Right kidney (tissue), 9 donors: ENCODE measurements at places on chromosomes 5 and 9.

DNA sequence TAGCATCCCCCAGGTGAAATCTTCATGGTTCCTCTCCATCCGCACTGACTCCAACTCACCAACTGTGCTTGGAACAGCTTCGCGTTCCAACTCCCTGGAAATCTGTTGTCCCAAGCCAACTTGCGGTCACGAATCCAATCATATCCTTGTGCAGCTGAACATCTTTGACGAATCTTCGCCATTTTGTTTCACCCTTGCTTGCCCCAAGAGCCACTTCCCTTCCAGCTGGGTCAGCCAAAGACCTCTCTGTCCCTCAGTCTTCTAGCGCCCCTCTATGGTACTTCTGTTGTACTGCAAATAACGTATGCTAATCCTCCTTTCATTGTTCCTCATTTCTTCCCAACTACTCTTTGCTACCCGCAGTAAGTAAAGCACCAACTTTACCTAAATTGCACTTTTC is 61.0 kb upstream of the TARS1 start:
- no peak for DNase-seq

- no peak for DNase-seq
These were observed 4.5 kb downstream of the SLC36A1 start for GRCh38 chr5:151451626-151452520.

DNA sequence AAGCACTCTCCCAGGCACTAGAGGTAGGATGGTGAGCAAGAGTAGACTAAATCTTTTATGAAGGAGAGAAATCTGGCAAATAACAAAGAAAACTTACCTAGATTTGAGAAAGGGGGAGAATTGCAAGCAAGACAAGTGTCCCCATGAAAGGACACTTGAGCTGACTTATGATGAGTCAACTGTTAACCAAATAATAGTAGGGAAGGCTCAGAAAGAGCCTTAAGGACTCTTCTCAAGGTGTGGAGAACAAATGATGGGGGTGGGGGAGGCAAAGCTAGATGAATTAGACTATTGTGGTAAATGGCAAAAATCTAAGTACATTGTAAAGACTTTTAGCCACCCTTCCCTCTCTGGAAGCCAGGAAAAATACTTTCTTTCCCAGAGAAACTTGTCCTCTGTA is 77.6 kb upstream of the RASA1 start:
- DNase-seq: no peak

DNA sequence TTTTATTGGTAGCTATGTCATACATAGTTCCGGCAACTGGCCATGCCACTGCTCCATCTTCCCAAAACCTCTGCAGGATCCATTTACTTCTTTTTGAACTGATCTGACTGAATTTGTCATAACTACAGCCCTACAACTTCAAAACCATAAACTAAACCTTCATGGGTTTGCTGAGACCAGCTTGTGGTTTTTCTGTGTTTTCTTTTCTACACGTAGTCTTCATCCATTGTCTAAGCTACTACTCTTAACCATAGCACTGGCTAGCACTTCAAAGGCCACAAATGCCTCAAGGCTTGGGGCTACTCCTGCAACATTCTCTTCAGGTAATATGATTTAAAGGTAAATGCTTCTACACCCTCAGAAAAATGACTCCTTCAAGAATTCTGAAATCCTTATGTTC is 9.0 kb upstream of the KIF2A start:
- DNase-seq: no peak

- no peak for DNase-seq
These were observed 12.2 kb downstream of the SLC31A2 start for GRCh38 chr9:113163001-113163400.

DNA sequence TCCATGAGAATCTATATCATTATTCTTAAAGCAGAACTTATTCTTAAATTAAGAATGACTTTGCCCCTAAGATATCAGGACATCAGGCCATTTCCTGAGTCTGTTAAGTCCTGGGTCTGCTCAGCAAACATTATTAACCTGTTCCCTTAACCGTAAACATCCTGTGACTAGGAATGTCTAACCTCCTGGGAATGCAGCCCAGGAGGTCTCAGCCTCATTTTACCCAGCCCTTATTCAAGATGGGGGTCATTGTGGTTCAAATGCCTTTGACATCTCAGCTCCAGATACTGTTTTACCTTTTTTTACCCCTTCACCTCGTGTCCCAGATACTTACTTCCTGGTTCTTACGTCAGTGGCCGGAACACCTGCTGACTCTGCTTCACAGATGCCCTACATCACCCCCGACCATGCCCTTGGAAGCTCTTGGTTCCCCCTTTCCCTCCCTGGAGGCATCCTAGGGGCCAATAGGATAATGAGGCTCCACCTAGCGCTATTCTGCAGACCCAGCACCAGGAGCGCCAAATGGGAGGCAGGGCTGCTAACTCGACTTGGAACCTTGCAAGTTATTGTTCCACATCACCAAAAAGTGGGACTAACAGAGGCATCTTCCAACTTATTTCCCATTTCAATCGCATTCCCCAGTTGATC is 182.5 kb downstream of the MED10 start:
- DNase-seq: no peak

GRCh38 chr5:179168664-179169063 is 108.5 kb downstream of the ZNF354C start:
- DNase-seq: no peak

DNA sequence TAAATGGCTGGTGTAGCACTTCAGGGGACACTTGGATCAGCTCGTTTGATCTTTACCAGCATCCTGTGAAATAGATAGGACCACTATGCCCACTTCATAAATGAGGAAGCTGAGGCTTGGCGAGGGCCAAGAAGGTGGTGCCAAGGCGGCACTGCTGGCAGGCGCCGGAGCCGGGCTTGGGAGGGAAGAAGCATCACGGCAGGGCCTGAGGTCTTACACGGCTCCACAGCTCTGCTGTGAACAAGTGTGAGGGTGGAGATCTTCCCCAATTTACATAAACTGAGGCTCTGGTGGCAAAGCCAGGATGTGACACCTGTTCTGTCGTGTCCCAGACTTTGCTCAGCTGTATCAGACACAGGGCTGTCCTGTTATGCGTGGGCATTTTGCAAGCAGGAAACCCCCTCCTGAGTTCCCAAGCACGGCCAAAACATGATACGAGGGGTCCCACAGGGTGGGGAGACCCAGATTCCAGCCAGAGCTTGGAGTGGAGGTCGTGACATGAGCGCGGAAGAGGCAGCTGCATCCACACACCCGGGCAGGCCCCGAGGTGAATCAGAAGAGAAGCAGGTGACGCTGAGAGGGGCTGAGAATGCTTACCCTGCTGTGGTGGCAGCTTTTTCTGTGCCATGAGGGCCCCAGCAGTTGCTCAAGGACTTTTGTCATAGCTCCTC is 117.5 kb upstream of the BOD1 start:
- DNase-seq: no peak

DNA sequence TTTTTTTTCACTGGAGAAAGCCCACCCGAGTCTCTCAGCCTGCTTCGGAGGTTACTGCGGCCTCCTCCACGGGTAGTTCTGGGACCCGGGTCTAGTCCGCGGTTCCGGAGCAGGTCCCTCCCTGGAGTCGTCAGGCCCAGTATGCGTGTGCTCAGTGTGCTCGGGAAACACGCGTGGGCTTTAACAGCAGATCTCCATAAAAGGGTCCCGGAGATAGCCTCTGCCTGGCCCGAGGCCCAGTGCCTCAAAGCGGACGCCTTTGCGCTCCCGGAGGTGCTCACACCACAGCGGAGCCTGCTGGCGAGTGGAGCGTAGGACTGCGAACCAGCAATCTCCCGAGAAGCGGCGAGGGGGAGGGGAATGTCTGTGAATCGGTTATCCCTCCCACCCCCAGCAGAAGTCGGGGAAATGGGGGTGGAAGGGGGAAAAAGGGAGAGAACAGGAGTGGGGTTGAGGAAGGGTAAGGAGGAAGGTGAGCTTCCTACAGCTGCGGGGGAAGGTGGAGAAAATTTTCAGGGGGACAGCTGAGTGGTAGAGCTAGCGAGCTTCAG is 28.7 kb downstream of the CDKN2A start:
- DNase-seq: peak; percentile 49

DNA sequence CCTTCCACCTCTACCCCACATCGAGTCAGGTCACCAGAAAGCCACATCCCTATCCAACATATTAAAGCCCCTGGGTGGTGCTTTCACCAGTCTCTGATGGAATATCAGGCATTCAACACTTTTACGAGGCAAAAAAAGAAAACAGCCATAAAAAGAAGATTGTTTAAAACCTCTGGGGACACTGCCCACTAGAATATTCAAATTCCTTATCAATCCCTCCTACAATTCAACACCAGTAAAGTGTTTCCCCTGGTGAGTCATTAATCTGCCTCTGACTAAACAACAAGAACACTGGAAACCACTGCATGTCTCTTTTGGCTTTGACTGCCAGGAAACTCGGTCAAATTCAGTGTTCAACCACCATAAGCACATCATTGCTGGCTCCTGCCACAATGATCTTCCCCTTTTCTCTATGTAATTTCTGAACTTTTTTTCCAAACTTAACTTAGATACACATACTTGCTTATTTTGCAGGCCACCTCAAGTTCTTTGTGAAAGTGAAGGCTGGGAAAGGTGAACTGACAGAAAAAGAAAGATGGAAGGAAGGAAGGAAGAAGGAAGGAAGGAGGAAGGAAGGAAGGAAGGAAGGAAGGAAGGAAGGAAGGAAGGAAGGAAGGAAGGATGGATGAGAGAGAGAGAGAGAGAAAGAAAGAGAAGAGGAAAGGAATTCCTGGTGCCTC is 105.3 kb downstream of the PAX5 start:
- no peak for DNase-seq

DNA sequence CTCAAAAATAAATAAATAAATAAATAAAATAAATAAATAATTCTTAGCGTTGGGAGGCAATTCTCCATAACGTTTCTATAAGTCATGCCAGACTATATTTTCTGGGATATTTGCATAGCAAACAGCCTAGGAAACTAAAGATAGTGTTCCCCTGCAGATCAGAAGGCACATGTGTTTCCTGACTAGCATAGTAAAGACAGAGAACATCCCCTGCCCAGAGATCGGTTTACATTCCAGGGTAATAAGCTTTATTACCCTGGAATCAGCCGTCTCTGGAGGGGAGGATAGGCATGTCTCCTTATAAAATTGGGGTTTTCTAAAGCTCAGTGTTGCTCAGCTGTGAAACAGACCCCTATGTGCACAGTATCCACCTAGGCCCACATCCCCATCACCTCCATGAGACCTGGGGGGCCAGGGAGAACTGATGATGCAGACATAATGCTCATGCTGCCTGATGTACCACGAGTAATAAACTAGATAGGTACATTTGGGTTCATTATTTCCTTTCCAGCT is 36.9 kb upstream of the IFNK start:
- DNase-seq: no peak

GRCh38 chr5:178203670-178204181 is 607 bp upstream of the HNRNPAB start:
- DNase-seq: no peak

- DNase-seq: no peak
These were observed 391.5 kb upstream of the DAB2 start for GRCh38 chr5:39816156-39816845.

DNA sequence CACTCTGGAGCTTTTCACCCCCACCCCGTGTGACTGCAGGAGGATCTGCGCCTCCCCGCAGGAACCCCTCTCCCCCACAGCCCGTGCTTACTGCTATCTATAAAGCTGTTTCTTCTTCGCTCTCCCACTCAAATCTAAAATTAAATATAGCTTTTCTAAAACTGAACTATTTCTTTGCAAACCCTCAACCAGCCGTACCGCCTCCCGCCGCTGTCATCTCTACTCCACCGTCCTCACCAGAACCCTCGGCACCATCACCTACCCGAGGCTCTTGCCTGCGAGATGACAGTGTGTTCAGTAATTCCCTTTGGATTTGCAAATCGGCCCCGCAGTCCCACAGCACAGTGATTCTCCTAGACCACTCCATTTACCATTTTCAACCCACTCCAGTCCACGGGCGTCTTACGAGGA is 13.6 kb downstream of the LPCAT1 start:
- no peak for DNase-seq

DNA sequence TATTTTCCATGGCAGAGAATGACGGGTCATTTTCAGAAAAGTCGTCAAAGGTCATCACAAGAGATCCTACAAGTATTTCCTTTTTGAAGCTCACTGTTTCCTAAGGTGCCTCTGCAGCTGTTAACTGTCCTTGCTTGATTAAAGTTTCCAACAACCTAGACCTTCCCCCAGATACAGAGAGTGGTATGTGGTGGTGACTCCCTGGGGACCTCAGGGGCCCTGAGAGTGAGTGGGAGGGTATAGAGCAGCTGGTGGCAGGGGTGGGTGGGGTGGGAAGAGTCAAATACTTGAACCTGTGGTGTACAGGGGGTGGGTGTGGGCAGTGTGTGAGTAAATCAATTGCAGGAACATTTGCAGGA is 1.6 kb upstream of the CD72 start:
- no peak for DNase-seq

DNA sequence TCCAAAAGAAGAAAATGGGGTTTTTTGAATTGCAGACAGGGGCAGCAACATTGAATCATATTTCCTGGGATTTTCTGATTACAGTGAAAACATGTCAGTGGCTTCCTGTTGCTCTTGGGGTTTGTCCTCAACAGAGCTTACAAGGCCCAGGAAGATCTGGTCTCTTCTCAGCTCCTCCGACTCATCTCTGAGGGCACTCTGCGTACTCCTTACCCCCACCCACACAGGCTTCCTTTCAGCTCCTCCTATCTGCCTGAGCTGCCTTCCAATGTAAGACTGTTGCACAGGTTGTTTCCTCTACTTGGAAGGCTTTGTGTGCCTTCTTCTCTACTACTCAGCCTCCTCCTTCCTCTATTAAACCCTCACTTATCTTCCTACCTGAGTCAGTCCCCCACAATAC is 245.1 kb upstream of the MEF2C start:
- no peak for DNase-seq

DNA sequence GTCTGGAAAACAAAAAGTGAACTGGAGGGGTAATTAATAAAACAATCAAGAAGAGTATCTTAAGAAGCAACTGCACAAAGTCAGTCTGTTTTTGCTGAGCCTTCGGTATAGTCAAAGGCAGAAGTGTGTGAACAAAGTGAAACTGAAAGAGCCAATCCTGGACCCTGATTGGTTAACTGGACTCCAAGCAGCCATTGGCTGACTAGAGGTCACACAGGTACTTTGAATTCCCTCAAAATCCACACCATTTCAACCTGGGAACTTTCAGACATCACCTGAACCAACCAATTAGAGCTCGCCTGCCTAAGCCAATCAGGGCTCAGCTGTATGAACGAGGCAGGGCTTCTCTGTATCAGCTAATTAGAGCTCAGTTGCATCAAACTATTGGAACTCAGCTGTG is 286.7 kb downstream of the TLE4 start:
- no peak for DNase-seq

GRCh38 chr5:159525117-159525516 is 194.8 kb upstream of the IL12B start:
- DNase-seq: no peak

DNA sequence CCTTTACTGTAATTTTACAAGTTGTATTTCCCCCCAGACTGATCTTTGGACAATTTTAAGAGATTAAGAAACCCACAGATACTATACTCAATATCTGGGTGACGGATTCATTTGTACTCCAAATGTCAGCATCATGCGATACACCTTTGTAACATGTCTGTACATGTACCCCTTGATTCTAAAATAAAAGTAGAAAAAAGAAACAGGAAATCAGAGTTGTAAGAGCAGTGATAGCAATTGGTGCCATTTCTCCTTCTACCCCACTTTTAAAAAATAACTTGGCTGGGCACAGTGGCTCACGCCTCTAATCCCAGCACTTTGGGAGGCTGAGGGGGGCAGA is 116.9 kb downstream of the FGF1 start:
- DNase-seq: no peak
